ENCODE measurements at places on chromosomes 6 and 20.
A peak's percentile ranks its signal among the peaks of the same experiment; 100 is the strongest.

- DNase-seq, result peak; percentile 79
These were observed 43.0 kb upstream of the PTGIS start for GRCh38 chr20:49610691-49611538.

DNA sequence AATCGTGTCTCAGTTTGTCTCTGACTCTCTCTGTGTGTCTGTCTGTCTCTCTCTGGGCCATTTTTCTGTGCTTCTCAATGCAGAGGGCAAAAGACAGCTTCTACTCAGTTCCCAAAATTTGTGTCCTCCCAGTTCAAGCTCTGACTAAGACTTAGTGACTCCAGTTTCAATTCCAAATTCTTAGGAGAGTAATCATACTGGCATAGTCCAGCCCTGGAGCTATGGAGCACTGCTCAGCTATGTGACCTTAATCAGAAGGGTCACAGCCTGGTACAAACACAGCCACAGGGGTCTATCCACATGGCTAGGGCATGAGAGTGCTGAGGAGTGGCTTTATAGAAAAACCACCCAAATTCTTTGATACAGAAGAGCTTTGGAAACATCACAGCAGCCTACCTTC is 91.9 kb downstream of the FOXF2 start:
- DNase-seq, result no peak

- no peak for DNase-seq
These were observed 21.5 kb downstream of the GSTA3 start for GRCh38 chr6:52887910-52888524.

DNA sequence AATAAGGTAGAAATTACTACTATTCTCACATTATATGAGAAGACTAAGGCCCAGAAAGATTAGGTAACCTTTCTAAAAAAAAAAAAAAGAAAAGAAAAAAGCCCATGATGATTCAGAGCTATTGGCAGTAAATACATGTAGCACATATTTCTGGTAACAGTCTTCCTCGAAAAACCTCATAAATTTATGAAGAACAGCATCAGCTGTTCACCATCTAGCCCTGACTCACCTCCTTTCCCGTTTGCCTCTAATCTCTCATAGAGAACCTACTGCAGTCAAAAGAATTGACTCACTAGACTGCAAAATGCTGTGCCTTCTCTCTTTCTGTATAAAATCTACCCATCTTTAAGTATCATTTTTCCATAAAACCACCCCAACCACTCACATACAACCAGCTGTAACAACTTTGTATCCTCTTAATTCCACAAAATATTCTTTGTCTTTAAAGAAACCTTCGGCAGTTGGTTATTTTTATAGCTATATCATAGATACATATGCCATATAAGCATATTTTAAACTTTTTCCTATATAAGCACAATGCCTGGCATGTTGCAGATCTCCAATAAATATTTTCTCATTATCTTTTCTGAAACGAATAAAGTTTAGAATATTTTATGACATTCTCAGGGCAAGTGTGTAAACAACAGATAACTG is 152.7 kb upstream of the ENPP5 start:
- peak; percentile 20 for DNase-seq

GRCh38 chr6:38508894-38509293 is 130.8 kb downstream of the BTBD9 start:
- DNase-seq, result no peak
